ENCODE measurements at places on chromosomes 4 and X.

- DNase-seq: no peak
These were observed 9.2 kb downstream of the HNRNPH2 start for GRCh38 chrX:101417190-101417589.

DNA sequence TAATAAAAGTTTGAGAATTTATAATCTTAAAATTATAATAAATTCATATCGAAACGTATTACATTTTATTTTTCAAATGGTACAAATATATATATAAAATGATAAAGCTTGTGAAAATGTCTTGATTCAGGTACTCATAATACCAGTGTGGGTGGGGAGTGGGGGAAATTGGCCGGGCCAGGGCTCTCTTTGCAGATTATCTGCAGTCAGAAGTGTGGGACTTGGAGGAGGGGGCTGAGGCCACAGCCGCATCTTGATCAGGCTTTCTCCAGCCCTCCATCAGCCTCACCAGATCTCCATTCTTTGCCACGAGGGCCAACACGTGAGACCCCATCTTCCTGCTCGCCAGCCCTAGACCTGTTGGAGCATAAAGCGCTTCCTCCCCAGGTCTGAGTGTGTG lies 86.7 kb downstream of the STIM2 start:
- DNase-seq: no peak

DNA sequence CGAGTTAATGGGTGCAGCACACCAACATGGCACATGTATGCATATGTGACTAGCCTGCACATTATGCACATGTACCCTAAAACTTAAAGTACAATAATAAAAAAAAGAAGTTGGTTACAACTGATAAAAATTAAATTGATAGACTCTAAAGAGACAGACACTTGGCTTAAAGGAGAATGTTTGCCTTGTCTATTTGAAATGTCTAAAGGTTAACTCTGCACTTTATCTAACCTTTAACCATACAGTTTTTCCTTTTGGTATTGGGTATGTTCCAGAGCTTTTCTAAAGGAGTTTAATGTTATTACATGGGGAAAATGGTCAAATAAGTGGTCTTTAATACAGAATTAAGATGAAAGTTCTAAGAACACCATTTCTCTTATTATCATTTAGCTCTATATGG lies 145.1 kb upstream of the HCCS start:
- DNase-seq: no peak

DNA sequence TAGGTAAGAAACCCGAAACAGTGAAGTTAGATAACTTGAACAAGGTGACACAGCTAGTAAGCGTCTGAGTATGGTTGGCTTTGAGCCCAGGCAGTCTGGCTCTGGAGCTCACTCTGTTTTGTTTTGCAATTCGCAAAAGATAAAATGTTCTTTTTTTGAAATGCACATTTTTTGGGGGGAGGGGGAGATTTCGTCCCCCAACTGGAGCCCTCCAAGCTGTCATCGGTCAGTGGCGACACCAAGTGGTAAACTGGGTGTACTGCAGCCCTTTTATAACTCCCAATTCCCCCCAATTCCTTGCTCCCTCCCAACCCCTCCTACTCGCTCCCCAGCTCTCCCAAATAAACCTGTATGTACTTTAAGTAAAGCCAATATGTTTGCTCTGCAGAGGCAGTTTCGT lies 2.8 kb upstream of the CLCN5 start:
- peak; percentile 17 for DNase-seq

- DNase-seq: no peak
These were observed 33.3 kb upstream of the ARSJ start for GRCh38 chr4:114012749-114013148.

DNA sequence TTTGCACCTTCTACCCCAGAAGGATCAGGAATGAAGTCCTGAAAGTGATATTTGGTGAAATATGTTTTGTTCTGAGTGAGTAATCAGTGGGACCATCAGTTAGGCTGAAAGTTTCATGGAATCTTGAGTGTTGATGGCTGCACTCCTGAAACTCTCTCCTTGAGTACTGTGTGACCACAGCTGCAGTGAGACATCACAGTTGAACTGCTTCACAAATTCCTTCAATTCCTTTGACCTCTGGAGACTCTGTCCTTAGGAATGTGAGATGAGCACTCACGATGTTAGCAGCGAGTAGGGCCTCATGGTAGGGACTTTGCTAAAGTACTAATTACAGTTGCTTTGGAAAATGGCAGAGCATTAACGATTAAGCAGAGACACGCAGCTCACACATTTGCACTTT lies 142.9 kb upstream of the SLC4A4 start:
- DNase-seq: no peak

- peak; percentile 36 for DNase-seq
These were observed 15.9 kb upstream of the PIM2 start for GRCh38 chrX:48934581-48935300.

- DNase-seq: no peak
These were observed 95.9 kb upstream of the FAT1 start for GRCh38 chr4:186819342-186820086.
